Activated T-helper 17 cell treated with anti-CD3 and anti-CD28 coated beads, Interleukin-2, amount 50 U/mL, for 72 hours (primary cell): ENCODE measurements at places on chromosomes 12 and 14.

DNA sequence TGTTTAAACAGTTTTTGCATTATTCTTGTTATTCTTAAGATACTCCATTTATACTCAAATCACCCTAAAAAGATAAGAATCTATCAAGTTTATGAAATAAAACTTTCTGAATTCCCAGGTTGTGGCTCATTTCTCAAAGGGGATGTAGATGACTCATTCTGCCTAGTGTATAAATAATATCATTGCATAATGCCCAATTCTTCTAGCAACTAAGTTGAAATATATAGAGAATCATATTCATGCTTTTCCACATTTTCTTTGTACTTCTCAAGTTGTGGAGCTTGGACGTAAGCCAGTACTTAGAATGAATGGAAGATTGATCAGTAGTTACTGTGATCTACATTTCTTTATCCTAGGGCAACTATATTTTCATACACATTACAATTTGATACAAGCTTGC lies 201.1 kb downstream of the PPFIA2 start:
- no peak for ATAC-seq

DNA sequence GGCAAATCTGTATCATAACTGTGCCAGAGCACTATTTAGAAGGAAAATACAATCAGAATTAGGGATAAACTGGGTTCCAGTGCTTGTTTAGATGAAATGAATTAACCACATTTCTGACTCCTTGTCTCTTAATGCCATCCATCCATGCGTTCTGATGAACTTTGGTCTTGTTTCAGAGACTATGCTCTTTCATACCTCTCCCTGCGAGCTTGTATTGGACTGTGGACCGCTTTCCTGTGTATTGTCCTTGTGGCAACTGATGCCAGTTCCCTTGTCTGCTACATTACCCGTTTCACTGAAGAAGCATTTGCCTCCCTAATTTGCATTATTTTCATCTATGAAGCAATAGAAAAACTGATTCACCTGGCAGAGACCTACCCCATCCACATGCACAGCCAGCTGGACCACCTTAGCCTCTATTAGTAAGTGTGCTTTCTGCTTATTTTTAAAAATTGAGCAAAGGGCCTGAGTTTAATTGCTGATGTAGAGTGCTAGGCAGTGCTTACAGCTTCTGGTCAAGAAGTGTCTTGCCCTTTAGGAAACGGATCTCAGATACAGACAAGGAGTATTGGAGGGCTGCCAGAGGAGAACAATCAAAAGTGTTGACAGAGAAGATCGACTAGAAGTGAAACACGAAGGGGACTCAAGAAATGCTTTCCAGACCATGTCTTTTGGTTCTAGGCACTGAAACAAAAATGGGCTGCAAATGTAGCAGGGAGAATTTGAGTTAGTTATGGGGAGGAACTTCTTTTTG lies 46.7 kb downstream of the SLC4A8 start:
- no peak for ATAC-seq

DNA sequence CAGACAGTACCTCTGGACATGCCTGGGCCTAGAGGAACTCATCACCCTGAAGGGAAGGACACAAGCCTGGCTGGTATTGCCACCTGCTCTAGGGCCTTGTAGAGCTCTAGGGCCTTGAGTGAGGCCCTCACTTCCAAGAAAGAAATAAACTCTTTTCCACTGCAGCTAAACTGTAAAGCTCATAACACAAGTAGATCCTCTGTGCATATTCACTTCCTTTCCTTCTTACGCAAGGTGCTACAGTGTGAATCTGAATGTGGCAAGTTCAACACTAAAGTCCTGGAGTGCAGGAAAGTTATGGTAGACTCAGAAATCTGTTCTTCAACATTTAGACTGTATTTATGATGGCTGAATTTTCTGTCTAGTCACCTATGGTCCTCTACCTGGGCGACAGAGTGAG lies 14.5 kb downstream of the RNASE3 start:
- no peak for ATAC-seq

GRCh38 chr12:58803908-58804307 lies 116.4 kb downstream of the LRIG3 start:
- no peak for ATAC-seq

GRCh38 chr12:108313241-108313605 lies 25.9 kb downstream of the CMKLR1 start:
- no peak for ATAC-seq

- ATAC-seq = no peak
Observed at GRCh38 chr12:124504273-124505000, 63.0 kb downstream of the NCOR2 start.

- no peak for ATAC-seq
Observed at GRCh38 chr14:32256576-32256975, 53.5 kb upstream of the RNU6-8 start.

DNA sequence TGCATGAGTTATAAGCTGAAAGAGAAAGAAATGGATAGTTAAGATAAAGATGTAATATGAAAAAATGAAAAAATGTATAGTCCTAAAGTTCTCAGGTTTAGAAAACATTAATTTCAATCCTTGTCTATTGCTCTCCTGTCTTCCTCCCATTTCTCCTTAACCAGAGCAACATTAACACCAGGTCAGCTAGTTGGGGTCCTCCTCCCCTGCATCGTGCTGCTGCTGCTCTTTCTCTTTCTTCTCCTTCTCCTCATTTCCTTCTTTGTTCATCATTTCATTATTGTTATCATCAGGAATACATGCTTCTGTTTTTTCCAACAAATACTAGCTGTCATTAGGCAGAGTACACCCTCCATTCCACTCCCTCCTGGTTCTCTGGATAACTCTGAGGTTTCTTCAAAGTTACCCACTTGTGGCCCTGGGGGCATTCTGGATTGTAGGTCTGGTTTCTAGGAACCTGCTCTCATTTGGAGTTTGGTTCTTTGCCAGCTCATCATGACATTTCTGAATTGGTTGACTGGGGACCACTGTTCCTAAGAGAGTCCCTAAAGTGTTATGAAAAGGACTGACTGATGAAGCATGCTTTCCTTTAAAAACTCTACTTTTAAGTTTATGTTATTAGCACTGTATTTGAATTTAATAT lies 17.0 kb downstream of the ACSS3 start:
- no peak for ATAC-seq

- no peak for ATAC-seq
Observed at GRCh38 chr12:71277866-71278265, 120.1 kb upstream of the TSPAN8 start.

DNA sequence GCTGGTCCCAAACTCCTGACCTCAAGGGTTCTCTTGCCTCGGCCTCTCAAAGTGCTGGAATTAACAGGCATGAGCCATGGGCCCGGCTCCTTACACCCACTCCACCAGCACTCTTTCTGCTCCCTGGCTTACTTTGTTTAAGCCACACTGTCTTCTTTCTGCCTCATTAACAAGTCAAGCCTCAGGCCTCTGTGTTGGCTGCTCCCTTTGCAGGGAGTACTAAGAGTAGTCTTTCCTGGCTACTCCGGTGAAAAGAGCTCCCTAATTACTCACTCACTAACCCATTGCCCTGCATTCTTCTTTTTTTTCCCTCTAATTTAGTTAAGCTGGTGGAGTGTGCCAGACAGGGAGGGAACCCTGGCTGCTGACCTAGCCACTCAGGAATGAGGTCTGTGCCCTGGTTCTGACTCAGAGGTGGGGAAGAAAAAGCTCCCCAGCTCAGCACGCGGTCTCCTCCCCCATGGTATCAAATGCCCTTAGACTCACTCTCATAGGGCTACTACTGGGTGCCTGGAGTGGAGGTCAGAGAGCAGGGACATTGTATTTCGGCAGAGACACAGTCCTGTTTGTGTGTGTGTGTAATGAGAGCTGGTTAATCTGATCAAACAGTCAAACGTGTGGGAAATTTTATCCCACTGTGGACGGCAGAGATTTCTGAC lies 19.8 kb downstream of the GALNT6 start:
- no peak for ATAC-seq

- no peak for ATAC-seq
Observed at GRCh38 chr12:65699251-65699650, 125.0 kb upstream of the HMGA2 start.

DNA sequence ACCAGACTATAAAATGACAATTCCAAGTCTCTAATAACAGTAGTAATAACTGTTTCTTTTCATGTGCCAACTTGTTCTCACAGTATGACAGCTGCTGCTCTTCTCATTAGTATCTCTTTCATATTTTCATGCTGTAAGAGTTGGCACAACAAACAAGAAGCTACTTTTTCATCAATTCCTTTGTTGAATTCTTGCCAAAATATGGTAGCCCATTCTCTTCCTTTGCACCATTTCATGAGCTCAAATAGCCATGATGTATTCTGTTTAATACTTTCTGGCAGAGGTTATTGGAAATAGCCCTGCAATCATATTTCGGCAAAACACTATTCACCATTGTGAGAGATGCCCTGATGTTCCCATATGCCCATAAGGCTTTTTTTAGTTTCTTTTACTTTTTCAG lies 1100.7 kb downstream of the TRHDE start:
- ATAC-seq = no peak

DNA sequence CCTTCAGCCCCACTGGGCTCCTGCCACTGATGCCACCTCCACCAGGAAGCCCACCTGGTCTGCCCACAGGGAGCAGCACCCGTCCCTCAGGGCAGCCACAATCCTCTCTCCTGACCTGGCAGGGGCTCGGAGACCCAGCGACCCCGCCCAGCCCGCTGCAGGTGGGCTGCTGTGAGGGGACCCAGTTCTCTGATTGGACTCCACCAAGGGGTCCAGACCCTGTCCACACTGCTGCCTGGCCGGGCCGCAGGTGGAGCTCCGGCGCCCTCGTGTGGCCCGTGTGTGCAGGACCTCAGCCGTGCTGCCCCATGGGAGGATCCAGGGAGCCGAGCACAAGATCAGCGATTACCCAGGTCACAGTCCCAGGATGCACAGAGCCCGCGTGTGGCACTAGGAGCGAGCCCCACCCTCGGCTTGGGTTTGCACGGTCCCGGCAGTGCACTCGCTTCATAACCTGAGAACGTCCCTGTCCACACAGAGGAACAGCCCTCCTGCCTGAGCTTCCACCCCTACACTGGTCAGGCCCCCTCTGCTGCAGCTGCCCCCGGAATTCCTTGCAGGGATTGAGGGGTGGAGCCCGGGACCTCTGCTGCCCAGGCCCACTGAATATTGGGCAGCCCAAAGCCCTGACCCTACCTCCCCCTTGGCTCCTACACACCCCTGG lies 35.4 kb upstream of the TMEM179 start:
- ATAC-seq = peak; percentile 82

DNA sequence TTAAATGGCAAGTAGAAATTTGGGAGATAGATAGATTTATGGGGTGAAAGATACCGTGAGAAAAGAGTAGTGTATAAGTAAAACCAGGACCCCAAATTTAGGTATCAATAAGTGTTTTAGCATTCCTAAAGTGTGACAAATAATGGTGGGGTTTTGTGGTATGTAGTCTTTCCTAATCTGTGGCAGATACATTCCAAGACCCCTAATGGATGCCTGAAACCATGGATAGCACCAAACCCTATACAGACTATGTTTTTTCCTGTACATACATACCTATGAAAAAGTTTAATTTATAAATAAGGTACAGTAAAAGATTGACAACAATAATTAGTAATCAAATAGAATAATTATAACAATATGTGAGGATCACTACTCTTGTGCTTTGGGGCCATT lies 14.4 kb upstream of the TCP11L2 start:
- ATAC-seq = no peak

DNA sequence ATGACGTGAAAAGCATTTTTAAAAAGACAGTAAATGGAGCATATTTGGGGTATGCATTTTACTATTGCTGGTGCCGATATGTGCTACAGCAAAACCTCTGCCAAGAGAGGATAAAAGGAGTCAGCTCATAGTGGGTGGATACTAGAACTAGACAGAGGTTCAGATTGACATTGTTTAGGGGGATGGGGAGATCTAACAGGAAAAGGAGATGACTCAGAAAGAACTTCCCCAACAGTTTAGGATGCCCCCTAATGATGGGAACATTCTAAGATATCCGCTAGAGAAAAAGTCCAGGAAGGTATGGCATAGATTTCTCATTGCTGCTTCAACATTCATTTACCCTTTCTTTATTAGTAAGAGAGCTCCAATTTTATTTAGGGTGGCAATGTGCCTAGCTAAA lies 110.5 kb upstream of the CLEC14A start:
- no peak for ATAC-seq

DNA sequence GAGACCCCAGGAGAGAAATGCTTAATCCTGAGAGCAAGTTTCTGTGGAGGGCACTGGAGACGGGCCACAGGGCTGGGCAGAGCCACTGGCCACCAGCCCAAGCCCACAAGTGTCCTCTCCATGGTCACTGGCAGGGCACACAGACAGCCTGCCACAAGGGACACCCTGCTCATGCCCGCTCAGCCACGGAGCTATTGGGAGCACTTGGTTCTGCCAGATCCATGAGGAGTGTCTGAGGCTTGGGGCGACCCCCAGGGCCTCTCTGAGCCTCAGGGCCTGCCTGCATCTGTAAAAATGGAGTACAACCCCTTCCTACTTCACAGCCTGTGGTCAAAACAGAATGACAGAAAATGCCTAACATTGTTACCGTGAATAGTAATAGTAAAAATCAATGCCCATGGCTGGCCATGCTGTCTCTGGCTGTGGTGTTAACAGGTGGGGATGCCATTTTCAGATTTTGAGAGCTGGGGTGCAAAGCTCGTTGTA lies 3.2 kb downstream of the PGF start:
- ATAC-seq = no peak

DNA sequence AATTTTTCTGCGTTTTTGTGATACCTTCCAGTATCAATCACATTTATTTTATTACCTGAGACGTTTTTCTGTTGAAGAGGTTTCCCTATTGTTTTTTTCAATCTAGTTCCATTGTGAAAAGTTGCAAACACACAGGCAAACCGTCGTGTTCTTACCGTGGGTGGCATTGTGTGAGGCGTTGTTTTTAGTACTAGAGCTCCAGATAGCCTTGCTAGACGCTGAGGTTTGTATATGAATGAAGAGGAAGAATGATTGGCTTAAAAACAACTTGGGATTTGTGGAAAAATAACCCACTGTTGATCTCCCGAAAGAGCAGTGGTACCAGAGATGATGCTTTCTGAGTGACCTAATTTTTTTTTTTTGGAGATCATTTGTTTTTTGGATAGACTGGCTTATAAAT lies 1.0 kb downstream of the SOCS4 start:
- ATAC-seq = no peak

- peak; percentile 51 for ATAC-seq
Observed at GRCh38 chr12:101407049-101407435, 530 bp downstream of the ARL1 start.

GRCh38 chr14:23078692-23079116 lies 16.2 kb downstream of the ACIN1 start:
- ATAC-seq = peak; percentile 70
